Renal cortex interstitium (tissue), 15 donors: ENCODE measurements at places on chromosomes 7 and 10.

- DNase-seq = no peak
Measured at GRCh38 chr10:17921378-17921777, 30.3 kb upstream of the SLC39A12 start.

- DNase-seq = no peak
Measured at GRCh38 chr7:157826566-157826965, 489.8 kb downstream of the DNAJB6 start.

DNA sequence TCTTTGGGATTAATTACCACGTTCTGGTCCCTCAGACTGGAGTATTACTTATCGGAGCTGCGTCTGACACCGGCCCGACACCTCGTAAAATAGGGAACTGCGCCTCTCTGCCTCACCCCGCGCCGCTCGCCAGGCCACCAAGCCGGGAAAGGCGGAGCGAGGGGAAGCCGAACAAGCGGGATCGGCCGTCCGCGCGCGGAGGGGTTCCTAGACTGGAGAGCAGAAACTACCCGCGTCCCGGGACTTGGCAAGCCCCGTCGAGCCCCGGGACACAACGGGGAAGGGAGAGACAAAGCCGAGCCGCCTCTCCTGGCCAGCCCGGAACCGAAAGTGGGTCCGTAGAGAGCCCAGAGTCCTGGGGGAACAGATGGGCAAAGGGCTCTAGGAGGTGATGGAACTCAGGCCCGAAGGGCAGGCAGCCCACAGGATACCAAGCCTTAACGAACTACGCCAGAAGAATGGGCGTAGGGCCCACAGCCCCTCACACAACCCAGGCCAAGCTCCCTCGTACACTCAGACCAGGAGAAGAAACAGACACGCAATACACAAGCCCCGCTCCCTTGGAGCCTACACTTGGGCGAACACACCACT, 6.5 kb downstream of the LBX1 start:
- no peak for DNase-seq

GRCh38 chr10:8254350-8254749, 199.9 kb downstream of the GATA3 start:
- DNase-seq = no peak

GRCh38 chr7:69412331-69413146, 185.7 kb upstream of the AUTS2 start:
- DNase-seq = no peak

DNA sequence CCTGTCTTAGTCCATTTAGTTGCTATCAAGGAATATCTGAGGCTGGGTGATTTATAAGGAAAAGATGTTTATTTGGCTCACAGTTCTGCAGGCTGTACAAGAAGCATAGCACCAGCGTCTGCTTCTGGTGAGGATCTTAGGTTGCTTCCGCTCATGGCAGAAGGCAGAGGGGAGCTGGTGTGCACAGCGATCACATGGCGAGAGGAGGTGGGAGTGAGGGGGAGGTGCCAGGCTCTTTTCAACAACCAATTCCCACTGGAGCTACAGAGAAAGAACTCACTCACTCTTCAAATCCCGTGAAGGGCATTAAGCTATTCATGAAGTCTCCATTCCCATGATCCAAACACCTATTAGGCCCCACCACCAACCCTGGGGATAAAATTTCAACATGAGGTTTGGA, 371.6 kb downstream of the SH2D4B start:
- peak; percentile 9 for DNase-seq
